NCI-H187 treated with DMSO at 0.1 percent for 48 hours (cell line): ENCODE measurements at places on chromosomes 4 and X.

GRCh38 chr4:163191999-163192398 lies 25.3 kb upstream of the NAF1 start:
- no peak for DNase-seq

DNA sequence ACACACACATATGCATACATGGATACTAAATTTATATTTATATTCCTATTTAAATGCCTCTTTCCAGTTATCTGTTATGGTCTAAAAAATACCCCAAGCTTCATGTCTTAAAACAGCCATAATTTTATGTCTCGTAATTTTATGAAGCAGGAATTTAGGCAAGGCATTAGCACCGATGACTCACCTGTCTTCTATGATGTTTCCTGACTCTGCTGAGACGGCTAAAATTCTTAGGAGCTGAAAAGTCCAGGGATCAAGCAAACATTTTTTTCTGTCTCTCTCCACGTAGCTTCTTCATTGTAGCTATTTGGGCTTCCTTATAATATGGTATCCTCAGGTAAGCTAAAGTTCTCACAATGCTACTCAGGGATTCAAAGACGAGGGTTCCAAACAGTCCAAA lies 930.3 kb downstream of the STIM2 start:
- no peak for DNase-seq

GRCh38 chrX:39165185-39165584 lies 363.9 kb downstream of the MID1IP1 start:
- DNase-seq = no peak

DNA sequence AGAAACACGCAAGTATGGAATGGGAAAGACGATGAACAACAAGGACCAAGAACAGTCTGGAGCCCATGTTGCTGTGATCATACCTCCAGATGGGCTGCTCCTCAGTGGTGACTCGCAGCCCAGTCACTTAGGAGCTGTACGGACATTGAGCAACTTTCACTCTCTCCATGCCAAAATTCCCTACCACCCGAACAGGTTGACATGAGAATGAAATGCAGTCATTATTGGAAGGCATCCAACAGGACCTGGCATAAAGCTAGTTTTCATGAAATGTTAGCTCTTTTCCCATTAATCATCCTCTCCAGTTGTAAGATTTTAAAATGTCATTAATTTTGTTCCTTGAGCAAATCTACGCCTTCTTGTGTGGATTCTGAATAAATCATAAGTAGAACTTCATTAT lies 82.7 kb upstream of the GPM6B start:
- no peak for DNase-seq

- DNase-seq = no peak
Measured at GRCh38 chrX:136768469-136769084, 12.2 kb downstream of the ARHGEF6 start.
